ENCODE measurements at places on chromosomes 12 and 14.

- DNase-seq, result no peak
These were observed 241.1 kb downstream of the SPTSSA start for GRCh38 chr14:34220921-34221320.

DNA sequence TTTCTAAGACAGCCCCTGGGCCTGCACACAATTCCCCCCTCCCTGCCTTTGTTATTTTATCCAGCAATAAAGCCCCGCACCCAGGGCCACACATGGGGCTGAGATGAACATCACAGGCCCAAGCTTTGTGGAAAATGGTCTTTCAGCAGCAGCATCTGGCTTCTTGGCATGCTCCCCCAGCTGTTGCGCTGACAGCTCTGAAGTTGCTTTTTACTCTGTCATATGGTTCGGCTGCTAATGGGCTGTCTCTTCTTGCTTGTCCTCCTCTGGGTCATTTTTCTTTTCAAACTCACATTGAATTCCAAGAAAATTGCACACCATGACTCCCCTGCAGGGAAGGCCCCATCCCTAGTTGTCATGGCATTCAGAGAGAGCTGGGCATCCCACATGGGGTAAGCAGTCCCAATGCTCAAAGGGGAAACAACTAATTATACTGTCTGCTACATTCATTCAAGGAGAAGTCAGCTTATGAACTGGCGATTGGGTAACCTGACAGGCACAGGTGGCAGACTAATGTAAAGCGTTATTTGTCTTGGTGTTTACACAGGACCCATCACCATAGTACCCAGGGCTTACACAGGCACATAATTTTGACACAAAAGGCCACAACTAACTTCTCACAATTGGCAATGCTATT lies 74.0 kb upstream of the CDKN3 start:
- DNase-seq, result no peak

GRCh38 chr14:69901113-69901951 lies 22.1 kb downstream of the SMOC1 start:
- no peak for DNase-seq

GRCh38 chr14:101034986-101035385 lies 131.5 kb upstream of the RTL1 start:
- DNase-seq, result no peak

DNA sequence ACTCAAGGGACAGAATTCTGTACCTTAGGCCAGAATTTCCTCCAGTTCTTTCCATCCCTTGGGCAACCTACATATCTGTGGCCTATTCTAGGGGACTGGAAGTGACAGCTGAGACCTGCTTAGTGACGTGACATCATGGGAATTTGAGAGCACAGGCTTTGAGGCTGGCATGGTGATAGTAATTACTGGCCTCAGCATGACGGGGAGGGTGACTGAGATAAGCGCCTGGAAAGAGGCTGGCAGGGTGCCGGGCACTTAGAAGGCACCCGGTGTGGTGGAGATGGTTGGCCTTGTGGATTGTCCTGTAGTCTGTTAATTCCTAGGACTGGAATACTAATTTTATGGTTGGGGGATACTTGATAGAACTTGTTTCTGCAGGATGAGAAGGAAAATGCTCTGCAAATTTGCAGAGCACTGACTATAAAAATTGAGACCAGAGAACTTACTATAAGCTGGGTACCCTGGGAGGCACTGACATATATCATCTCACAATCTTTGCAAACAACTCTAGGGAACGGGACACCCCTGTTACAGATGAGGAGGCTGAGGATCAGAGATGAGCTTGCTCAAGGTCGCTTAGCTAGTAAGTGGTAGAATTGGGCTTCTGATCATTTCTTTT lies 42.2 kb upstream of the TBX3 start:
- no peak for DNase-seq

DNA sequence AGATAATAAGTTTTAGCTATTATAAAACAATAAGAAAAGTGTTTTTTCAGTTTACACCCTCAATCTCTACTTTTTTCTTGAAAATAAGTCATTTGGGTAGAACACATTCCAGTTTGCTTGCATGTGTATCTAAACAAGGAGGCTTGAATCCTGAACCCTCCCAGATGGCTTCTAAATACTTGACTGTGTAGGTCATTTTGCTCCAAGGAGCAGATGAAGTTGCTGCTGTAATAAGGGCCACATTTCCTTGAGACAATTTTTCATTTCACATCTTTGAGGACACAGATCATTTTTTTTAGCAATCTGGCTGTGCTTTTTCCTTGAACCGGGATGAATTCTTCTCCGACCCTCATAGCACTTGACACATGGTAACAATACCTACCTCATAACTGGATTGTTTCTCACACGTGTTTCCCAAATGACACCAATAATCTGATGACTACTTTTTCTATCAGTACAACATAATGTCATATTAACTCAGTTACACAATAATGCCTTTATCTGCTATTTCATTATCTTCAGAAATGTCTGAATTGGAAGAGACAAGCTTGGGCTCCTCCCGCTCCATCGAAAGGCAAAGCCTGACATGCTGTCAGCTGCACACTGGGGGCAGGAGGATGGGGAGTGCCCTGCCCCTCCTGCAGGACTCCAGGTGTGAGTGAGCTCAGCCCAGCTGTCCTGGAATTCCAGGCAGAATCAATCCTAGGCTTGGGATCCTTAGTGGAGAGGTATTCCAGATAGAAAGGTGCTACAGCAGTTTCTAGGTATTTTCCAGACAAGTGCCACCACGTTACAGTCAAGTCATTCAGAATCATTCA lies 30.9 kb downstream of the GPHB5 start:
- DNase-seq, result no peak

DNA sequence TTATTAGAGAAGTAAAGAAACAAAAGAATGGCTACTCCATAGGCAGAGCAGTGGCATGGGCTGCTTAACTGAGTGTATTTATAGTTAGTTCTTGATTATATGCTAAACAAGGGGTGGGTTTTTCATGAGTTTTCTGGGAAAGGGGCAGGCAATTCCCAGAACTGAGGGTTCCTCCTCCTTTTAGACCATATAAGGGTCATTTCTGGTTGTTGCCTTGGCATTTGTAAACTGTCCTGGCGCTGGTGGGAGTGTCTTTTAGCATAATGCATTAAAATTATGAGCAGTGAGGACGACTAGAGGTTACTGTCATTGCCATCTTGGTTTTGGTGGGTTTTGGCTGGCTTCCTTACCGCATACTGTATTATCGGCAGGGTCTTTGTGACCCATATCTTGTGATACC lies 40.1 kb downstream of the CCDC60 start:
- DNase-seq, result no peak

DNA sequence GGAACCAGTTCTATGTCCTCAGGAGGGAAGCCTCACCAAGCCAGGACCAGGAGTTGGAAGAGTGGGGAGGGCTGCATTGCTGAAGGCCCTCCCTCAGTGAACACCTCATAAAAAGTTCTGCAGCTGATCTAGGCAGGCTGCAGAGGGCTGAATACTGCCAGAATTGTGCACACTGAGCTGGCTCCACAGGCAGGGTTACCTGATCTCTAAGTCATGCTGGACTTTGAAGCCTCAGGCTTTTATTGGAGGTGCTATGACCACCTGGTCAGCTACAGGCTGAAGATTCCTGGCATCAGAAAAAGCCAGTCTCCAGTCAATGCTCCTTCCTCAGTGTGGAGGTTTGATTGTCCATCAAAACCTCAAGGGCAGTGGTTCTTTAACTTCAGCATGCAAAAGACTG lies 39.7 kb downstream of the FOS start:
- DNase-seq, result no peak

DNA sequence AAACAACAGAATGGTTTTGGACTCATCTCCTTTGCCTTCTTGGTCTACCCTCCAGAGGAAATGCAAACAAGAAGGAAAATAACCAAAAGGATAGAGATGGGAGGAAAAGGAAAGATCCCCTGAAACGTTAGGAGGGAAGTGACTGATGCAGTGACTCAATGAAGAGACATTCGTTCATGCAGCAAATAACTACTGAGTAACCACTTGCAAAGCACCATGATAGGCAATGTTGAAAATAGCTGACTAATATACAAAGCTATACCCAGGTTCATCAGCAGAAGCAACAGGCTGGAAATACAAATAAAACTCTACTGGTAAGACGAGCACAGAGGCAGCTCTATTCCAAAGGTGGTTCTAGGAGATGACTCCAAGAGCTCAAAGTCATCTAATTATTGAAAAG lies 41.8 kb downstream of the R3HDM2 start:
- DNase-seq, result no peak

GRCh38 chr12:18207266-18207665 lies 54.1 kb upstream of the PIK3C2G start:
- no peak for DNase-seq

- no peak for DNase-seq
These were observed 177.6 kb downstream of the CALM1 start for GRCh38 chr14:90574188-90575131.

DNA sequence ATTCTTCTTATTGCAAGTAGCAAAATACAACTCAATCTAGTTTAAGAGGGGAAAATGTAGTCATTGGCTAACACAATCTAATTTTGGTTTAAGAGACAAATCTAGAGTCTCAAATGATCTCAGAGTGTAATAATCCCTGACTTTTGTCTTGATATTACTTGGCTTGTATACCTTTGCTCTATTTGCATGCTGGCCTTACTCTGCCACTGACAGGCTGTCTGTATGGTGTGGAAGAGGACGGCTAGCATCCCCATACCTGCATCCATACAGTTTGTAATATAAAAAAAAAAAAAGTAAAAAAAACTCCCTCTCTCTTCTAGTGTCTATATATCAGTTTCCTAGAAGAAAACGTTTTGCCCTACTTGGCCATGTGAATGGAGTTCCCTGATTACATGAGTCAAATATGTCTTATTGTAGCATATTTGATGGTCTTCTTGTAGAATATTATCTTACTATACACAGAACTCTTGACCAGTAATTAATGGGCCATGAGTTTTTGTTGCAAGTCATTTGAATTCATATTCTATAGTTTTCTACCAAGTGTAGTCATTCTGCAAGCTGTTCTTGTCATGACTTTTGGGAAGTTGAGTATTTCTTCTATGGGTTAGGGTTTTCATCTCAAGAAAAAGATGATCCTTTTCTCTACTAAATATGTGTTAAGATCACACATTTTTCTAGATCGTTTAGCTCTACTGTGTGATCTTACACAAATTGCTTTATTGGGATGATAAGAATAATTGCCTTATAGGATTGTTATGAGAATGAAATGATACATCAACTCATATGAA lies 8.2 kb downstream of the HIF1A start:
- no peak for DNase-seq

GRCh38 chr12:27969624-27970400 lies 2.7 kb downstream of the PTHLH start:
- DNase-seq, result no peak

DNA sequence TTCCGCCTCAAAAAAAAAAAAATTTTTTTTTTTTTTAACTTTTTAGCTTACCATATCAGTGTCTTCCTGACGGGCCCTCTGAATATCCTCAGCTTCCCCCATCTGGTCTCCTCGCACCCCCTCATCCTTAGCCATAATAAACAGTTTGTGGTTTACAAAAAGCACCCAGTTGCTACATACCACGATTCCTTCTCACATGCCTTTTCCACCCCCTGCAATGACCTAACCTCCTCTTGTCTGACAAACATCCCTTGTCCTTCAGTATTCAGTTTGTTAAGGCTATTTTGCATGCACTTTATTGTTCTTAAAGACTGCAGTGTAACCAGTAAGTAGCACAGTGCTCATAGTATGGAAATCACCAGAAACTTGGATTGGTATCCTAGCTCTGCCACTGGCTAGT lies 88.5 kb downstream of the PPM1H start:
- no peak for DNase-seq

GRCh38 chr14:71618047-71618446 lies 314.2 kb upstream of the RGS6 start:
- no peak for DNase-seq

DNA sequence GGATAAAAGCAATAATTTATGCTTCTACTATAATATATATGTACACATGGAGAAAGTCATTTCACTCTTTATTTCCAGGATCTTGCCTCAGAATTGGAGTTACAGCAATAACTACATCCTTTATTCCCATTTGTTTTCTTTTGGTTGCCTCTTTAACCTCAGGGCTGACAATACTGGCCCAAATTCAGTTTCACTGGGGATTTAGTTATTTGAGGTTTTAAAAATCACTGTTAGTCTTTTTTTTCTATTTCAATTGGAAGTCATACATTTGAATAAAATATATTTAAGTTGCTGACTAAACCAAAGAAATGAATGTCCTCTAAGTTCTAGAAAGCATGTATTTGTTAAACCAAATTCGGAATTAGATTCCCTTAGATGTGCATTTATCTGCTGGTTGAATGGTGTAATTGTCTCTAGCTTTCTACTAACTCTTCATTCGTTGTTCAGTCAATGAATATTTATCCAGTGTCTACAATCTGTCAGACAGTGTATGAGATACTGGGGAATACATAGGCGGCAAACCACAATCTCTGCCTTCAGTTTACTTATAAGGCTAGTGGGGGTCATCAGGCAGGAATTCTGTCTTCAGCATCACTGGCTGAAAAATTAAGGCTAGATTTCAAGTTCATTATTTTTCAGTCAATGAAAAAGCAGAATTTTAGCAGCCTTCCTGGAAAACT lies 190.8 kb upstream of the ARHGAP5 start:
- DNase-seq, result no peak

DNA sequence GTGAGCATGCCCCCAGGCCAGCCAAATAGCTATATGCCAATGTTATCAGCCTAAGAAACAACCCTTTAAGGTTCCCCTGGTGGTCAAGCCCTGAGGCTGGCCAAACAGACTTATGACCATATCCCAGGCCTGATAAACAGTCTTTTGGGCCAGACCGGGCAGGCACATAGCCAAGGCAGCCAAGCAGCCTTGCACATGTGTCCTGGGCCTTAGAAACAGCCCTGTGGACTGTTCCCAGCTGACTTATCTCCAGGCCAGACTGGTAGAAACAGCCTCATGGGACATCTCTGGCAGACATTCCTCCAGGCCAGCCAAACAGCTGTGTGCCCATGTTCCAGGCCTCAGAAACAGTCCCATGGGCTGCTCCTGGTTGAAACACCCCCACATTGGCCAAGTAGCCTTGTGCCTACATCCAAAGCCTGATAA lies 295.0 kb upstream of the MGAT4C start:
- DNase-seq, result no peak

- DNase-seq, result no peak
These were observed 187.6 kb downstream of the DICER1 start for GRCh38 chr14:94969766-94970165.

- no peak for DNase-seq
These were observed 68.9 kb downstream of the MOK start for GRCh38 chr14:102236026-102236425.

DNA sequence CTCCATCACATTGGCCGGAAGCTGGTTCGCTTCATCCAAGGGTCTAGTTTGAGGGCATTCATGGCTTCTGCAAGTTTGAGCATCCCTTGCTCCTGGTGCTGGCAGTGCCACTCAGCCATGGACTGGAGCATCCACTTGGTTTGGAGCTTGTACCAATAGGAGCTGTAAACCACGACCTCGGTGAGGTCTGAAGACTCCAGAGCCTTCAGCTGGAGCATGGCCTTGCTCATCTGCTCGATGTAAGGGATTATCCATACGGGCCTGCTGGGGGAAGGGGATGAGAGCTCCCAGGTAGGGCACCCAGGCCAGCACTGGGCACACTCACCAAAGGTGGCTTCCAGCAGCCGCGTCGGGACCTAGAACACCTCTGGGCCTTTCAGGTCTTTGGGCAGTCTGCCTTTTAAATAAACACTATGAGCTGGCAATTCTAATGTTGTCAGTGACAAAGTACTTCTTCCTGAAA lies 13.5 kb downstream of the FOS start:
- no peak for DNase-seq

GRCh38 chr12:31586728-31587127 lies 4.2 kb downstream of the DENND5B start:
- no peak for DNase-seq

Measured in cortex of kidney (tissue), 1 donor.